ENCODE measurements at places on chromosomes 5 and 9. TPM values are rescaled to one million over a fixed set of nuclear protein-coding genes. Genes with fewer than 3 reads are reported as not detected.
A peak's percentile ranks its signal among the peaks of the same experiment; 100 is the strongest.

DNA sequence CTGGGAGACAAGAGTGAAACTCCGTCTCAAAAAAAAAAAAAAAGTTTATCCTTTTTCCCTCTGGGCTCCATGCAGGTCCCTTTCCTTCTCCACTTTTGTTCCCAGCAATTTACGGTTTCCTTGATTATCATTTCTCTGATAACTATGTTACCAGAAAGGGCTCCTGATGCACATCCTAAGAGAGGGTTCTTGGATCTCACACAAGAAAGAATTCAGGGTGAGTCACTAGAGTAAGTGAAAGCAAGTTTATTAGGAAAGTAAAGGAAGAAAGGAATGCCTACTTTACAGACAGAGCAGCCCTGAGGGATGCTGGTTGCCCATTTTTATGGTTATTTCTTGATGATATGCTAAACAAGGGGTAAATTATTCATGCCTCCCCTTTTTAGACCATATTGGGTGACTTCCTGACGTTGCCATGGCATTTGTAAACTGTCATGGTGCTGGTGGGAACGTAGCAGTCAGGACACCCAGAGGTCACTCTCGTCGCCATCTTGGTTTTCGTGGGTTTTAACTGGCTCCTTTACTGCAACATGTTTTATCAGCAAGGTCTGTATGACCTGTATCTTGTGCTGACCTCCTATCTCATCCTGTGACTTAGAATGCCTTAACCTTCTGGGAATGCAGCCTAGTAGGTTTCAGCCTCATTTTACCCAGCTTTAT, 13.5 kb upstream of the MELK start:
- no peak for DNase-seq
- H3K27me3 ChIP-seq = no peaks in the 10 kb centered on the region
- H3K4me3 ChIP-seq = no peak overlapping the region
- H3K27ac ChIP-seq = no peak overlapping the region

- H3K36me3 ChIP-seq = no peaks in the 10 kb centered on the region
- H3K4me3 ChIP-seq = no peak overlapping the region
- H3K27me3 ChIP-seq = no peaks in the 10 kb centered on the region
- H3K4me1 ChIP-seq = no peaks in the 10 kb centered on the region
These were observed 116.1 kb downstream of the WDR70 start for GRCh38 chr5:37495210-37495609.

Gene GFI1B
- total RNA-seq = 1.1 TPM

DNA sequence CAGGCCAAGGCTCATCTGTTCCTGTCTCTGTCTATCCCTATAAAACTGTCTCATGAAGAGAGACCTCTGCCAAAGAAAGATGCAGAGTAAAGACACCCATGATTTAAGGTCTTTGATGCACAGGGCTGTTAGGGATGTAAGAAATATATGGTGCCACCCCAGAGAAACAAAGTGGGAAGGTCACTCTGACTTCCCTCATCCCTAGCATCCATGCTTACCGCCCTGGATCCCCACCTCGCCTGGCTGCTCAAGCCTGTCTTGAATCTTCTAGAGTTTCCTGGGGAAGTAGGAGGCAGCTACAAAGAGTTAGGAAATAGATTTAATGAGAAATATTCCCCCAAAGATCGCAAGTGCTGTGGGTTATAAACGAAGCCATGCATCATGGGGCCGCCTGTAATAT, 349.2 kb downstream of the SLIT3 start:
- H3K4me1 ChIP-seq = no peaks in the 10 kb centered on the region
- no peak overlapping the region for H3K4me3 ChIP-seq
- no peaks in the 10 kb centered on the region for H3K36me3 ChIP-seq
- H3K27me3 ChIP-seq = no peaks in the 10 kb centered on the region
- DNase-seq = no peak

Gene ZNF367
- total RNA-seq = 1.1 TPM

DNA sequence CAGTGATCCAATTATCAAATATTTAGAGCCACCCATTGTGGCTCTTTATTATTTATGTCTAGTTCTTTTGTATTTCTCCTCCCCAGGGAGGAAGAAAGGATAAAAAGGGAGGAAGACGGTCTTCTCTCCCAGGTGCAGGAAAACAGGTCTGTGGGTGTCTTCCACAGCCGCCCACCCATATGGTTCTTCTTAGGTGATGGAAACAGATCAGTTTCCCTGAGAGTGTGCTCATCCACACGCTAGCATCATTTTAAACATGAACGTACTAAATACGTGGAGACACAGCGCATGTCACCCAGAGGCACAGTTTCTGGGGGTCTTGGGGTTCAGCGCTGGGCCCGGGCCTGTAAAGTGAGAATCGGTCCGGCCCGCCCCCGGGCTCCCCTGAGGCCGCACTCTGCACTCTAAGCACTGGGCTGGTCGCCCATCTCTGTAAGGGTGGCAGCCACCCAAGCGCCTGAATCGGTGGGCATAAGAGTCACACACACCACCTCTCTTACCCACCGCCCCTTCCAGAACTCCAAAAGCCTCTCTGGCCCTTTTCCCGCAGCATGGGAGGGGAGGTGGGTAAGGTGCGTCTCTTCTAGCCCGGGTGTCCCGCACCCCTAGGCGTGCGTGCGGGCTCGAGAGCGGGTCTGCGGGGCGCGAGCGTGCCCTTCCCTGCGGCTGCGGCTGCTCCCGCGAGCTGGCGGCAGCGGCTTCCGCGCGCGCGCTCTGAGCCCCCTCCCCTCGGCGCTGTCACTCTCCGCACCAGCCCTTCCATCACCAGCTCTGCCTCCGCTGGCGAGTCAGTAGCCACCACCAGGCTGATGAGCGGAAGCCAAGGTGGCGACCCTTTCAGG, 1.3 kb downstream of the PTCH1 start:
- peak overlapping the region; percentile 63 for H3K4me3 ChIP-seq
- H3K27me3 ChIP-seq = peaks cover 18% of the 10 kb centered on the region
- DNase-seq = no peak
- H3K36me3 ChIP-seq = no peaks in the 10 kb centered on the region
- peak overlapping the region; percentile 41 for H3K27ac ChIP-seq

Gene SOHLH1
- not detected for total RNA-seq

DNA sequence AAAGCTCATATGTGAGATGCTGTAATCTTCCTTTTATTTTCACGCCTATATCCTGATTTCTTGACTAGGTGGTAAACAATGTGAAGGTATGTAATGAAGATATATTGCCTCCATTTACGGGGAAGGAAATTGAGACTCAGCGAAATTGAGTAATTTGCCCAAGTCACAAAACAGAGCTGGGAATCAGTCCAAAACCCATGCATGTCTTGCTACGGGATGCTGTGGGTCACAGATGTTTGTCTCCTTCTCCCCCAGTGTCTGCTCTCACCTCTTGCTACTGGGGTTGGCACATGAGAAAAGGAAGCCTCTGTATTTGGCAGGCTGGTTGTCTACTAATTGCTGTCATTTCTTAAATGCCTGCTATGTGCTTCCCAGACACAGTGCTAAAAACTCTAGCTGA, 53.7 kb upstream of the TEX48 start:
- H3K27ac ChIP-seq = no peak overlapping the region
- no peak overlapping the region for H3K4me3 ChIP-seq
- H3K36me3 ChIP-seq = no peaks in the 10 kb centered on the region
- no peaks in the 10 kb centered on the region for H3K27me3 ChIP-seq
- DNase-seq = no peak
- H3K4me1 ChIP-seq = peaks cover 14% of the 10 kb centered on the region

DNA sequence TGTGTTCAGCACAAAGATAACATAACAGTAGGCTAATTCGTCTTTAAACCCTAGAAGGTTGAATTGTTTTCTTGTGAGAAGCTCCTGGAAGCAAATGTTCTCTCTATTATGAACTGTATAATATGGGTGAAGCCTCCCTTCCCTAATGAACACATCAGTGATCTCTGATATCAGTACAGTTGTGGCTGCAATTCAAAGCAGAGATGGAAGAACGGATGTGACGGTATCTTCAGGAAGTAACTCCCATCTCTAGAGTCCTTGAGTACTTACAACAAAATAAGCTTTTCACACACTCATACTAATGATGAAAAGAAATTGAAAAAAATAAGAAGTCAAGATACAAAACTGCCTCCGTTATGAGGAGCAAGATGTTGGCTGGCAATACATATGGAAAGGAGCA, 4.5 kb downstream of the HCN1 start:
- H3K27ac ChIP-seq = no peak overlapping the region
- DNase-seq = no peak
- peaks cover 10% of the 10 kb centered on the region for H3K4me1 ChIP-seq
- H3K36me3 ChIP-seq = no peaks in the 10 kb centered on the region
- H3K4me3 ChIP-seq = no peak overlapping the region
- peaks cover 35% of the 10 kb centered on the region for H3K27me3 ChIP-seq

Gene UNC13B
- total RNA-seq = 87.9 TPM

DNA sequence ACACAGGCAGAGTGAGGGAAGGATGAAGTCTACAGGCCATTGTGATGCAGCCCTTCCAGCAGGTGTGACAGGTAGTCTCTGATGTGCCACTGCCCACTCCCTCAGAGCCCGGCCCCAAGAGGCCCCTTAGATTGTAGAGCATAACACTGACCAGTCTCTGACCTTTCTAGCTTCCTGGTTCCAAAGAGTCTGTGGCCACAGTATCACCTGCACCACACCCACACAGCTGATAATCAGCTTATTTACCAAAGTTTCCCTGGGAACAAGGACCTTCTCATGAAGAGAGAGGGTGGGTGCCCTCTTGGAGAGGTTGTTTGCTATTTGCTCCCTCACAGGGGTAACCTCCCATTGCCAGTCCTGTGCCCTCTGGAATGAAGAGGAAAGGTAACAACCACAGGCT, 11.0 kb upstream of the ACER2 start:
- H3K27me3 ChIP-seq = no peaks in the 10 kb centered on the region
- no peak overlapping the region for H3K4me3 ChIP-seq
- H3K4me1 ChIP-seq = no peaks in the 10 kb centered on the region
- no peaks in the 10 kb centered on the region for H3K36me3 ChIP-seq

Gene ANKRD20A1
- 1.7 TPM for total RNA-seq

Gene SYNPO
- 90.6 TPM for total RNA-seq

DNA sequence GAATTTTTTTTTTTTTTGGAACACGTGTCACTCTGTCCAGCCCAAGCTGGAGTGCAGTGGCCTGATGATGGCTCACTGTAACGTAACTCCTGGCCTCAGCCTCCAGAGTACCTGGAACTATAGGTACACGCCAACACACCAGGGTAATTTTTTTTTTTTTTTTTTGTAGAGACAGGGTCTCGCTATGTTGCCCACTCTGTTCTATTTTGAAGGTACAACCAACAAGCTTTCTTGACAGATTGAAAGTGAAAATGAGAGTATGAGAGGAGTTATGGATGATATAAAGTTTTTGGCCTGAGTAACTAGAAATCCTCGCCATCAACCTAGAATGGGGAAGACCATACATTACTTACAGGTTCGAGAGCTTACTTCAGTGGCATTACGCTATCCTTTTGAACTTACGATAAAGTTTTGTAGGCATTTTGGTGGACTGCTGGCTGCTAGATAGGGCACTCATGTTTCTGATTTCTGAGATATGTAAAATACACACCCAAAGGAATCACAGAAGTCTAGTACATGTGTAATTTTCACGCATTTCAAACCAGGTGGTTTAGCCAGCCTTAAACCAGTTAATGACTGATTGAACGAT, 806 bp upstream of the CDC42SE2 start:
- H3K4me1 ChIP-seq = peaks cover 18% of the 10 kb centered on the region
- no peaks in the 10 kb centered on the region for H3K36me3 ChIP-seq
- DNase-seq = no peak
- no peaks in the 10 kb centered on the region for H3K27me3 ChIP-seq
- peak overlapping the region; percentile 86 for H3K4me3 ChIP-seq

DNA sequence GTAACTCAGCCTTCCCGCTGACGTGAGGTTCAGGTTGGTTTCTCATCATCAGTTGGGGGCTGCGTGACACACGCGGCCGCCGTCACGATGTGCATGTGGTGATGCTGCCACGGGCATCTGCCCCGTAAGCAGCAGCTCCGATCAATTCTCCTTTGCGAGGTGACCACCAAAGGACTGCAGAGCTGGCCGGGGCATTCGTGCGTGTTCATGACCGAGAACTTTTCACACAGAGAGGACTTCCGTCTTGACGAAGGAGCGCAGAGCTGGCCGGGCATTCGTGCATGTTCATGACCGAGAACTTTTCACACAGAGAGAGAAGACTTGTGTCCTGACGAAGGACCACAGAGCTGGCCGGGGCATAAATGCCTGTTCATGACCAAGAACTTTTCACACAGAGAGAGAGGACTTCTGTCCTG, 3.8 kb upstream of the LCN1 start:
- no peaks in the 10 kb centered on the region for H3K4me1 ChIP-seq
- H3K27me3 ChIP-seq = peaks cover 10% of the 10 kb centered on the region
- H3K36me3 ChIP-seq = no peaks in the 10 kb centered on the region

DNA sequence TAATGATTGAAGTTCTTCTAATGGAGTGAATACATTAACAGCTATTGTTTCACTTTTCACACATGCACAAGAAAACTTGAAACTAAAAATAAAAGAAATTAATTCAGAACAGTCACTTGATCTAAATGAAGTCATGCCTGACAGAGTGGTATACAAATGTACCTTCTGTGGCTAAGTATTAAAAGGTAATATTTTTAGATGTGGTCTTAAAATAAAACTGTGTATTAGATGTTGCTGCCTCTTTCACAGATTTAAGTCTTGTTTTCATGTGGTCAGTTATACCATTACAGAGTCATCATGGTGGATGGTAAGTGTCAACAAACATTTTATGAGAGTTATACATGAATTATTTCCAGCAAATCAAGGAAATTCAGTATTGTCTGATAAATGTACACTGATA, 47.0 kb downstream of the KIAA0825 start:
- H3K4me1 ChIP-seq = no peaks in the 10 kb centered on the region
- H3K27me3 ChIP-seq = no peaks in the 10 kb centered on the region
- no peaks in the 10 kb centered on the region for H3K36me3 ChIP-seq

GRCh38 chr5:141521244-141521781, 32.4 kb downstream of the PCDHGC5 start:
- H3K27me3 ChIP-seq = no peaks in the 10 kb centered on the region
- peak overlapping the region; percentile 66 for H3K27ac ChIP-seq
- H3K36me3 ChIP-seq = peaks cover 80% of the 10 kb centered on the region
- H3K4me3 ChIP-seq = no peak overlapping the region
- peaks cover 83% of the 10 kb centered on the region for H3K4me1 ChIP-seq

DNA sequence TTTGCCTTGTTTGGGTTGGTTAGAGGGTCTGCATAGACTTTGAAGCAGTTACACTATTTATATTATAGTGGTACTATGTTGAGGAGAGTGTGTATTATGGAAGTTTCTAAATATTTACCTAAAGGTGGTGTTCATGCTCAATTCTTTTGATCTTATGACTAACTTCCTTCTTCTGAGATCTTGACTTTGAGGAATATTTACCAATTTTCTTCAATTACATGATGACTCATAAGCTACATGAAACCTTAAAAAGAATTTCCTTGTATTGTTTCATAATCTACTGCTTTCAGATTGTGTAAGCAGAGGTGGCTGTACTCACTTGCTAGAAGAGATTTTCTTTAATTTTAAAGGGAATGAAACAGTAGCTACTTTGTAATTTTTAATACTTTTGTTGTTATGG, 276.1 kb downstream of the TAF11L14 start:
- no peaks in the 10 kb centered on the region for H3K27me3 ChIP-seq
- no peaks in the 10 kb centered on the region for H3K36me3 ChIP-seq
- no peak for DNase-seq
- no peaks in the 10 kb centered on the region for H3K4me1 ChIP-seq
- no peak overlapping the region for H3K4me3 ChIP-seq

Gene PDLIM4
- 6.7 TPM for total RNA-seq
